Dorsolateral prefrontal cortex (tissue), 122 donors: ENCODE measurements at places on chromosomes 7 and 10. TPM values are rescaled to one million over a fixed set of nuclear protein-coding genes. Genes with fewer than 3 reads are reported as not detected.

The FAM25C gene
- total RNA-seq, result not detected

The SLF2 gene
- 68.8 TPM for total RNA-seq

The MOGAT3 gene
- total RNA-seq, result not detected

The MMRN2 gene
- 16.9 TPM for total RNA-seq

The RAB19 gene
- total RNA-seq, result not detected

The ANKRD61 gene
- not detected for total RNA-seq

The C10orf95 gene
- 0.75 TPM for total RNA-seq

The PLEKHS1 gene
- not detected for total RNA-seq

The SPDYE2B gene
- not detected for total RNA-seq

The ATP6V0A4 gene
- 0.30 TPM for total RNA-seq

The OR2A7 gene
- 0.53 TPM for total RNA-seq

The EVX1 gene
- total RNA-seq, result not detected

The CACUL1 gene
- total RNA-seq, result 51.1 TPM

The SCIN gene
- total RNA-seq, result 5.0 TPM

The SEC31B gene
- total RNA-seq, result 30.1 TPM

The ECHS1 gene
- total RNA-seq, result 70.6 TPM

The ARMC10 gene
- 43.0 TPM for total RNA-seq

The JCAD gene
- total RNA-seq, result 43.1 TPM

The LIPK gene
- not detected for total RNA-seq
